ENCODE measurements at places on chromosomes 6 and 20.

- DNase-seq = no peak
Observed at GRCh38 chr6:68196645-68197044, 438.4 kb upstream of the ADGRB3 start.

- DNase-seq = no peak
Observed at GRCh38 chr6:44800784-44801592, 413.5 kb downstream of the CDC5L start.

- DNase-seq = no peak
Observed at GRCh38 chr6:5425267-5425666, 164.0 kb downstream of the FARS2 start.

GRCh38 chr6:67854098-67854497 is 781.0 kb upstream of the ADGRB3 start:
- no peak for DNase-seq

- DNase-seq = no peak
Observed at GRCh38 chr20:42391807-42392206, 773.6 kb upstream of the CHD6 start.

- DNase-seq = no peak
Observed at GRCh38 chr20:47944682-47945081, 159.4 kb upstream of the SULF2 start.

DNA sequence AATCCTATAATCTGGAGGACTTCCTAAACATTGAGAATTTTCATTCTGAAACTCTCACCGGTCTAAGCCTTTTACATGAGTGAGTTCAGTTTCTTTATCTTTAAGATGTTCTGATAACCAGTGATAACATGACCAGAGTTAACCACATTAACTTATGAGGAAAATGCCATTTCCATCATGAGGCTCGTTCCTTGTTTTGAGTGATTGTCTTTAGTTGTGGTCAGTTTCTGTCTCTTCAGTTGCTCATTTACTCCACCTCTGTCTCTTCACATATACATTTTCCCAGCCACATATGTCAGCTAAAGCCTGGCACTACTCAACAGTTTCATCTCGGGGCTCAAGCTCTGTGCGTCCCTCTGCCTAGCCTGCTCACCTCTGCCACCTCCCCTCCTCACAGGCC is 70.4 kb downstream of the JAG1 start:
- no peak for DNase-seq

- DNase-seq = no peak
Observed at GRCh38 chr20:8428988-8429387, 296.9 kb downstream of the PLCB1 start.

- DNase-seq = no peak
Observed at GRCh38 chr20:17654649-17655285, 27.3 kb downstream of the RRBP1 start.

DNA sequence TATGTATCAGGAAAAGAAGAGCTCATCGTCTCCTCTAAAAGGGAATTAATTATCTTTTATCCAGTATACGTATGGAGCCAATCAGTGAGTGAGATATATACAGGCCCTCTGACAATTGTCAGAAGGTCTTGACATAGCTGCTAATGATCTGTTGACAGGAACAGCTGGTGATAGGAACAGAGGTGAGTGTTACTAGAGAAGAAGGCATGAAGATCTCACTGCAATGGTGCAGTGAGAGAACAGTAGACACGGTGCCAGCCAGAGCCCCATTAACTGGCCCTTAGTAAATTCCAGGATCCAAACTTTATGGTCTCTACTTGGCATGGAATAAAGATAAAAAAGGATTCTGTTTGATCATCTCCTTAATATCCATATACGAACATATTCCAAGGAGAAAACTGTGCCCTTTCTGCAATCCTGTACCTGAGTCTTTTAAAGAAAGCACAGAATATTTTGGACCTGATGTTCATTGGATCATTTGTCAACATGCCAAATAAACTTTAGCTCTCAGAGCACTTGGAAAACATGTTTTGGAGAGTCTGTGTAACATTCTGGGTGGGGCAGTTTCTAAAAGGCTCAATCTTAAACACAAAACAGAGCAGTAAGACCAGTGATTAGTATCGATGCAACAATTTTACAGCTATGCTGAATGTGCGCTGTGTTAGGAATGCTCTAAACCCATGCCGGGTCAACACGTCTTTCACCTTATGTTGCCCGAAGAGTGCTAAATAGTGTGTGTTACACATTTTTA is 135.8 kb upstream of the CITED2 start:
- DNase-seq = no peak

DNA sequence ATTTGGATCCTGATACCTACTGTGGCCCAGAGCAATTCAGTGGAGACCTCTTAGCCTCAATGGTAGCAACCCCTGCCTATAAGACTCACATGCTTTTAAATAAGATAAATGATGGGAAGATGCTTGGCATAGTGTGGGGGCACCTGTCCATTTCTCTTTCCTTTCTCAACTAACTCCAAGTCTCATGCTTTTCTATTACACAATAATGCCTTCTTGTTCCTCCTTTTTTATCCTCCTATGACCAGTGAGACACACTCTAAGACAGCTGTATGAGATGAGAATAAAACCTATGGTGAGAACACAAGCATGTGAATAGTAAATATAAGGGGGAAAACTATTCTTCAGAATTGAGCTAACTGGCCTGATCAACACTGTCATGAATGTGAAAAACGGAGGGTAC is 147.0 kb upstream of the STXBP5 start:
- DNase-seq = no peak

GRCh38 chr6:35176301-35177024 is 35.3 kb upstream of the TCP11 start:
- no peak for DNase-seq

Data from AG08396 (cell line).